ENCODE measurements at places on chromosomes 5 and 9. TPM values are rescaled to one million over a fixed set of nuclear protein-coding genes. Genes with fewer than 3 reads are reported as not detected.

The FCHSD1 gene
- 13.6 TPM for total RNA-seq

DNA sequence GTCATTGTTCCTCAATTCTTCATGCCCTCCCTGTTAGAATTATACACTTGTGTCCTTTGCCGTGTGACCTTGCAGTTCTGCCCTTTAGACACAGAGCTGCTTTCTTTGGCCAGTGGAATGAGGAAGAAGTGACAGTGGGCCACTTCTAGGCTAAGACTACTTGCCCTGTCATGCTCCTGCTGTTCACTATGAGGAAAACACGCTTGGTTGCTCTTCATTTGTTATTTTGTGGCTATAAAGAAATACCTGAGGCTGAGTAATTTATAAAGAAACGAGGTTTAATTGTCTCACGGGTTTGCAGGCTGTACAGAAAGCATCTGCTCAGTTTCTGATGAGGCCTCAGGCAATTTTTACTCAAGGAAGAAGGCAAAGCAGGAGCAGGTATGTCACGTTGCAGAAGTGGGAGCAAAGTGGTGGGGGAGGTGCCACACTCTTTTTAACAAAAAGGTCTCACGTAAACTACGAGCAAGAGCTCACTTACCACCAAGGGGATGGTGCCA is 279.1 kb upstream of the DMAC1 start:
- no peak for DNase-seq

GRCh38 chr9:134341306-134341705 is 15.1 kb downstream of the RXRA start:
- DNase-seq = peak; percentile 89

GRCh38 chr5:50965654-50966375 is 299.4 kb downstream of the PARP8 start:
- no peak for DNase-seq

- no peak for DNase-seq
Measured at GRCh38 chr5:93909356-93909755, 168.0 kb upstream of the POU5F2 start.

GRCh38 chr9:83956086-83956435 is 24.0 kb downstream of the HNRNPK start:
- DNase-seq = peak; percentile 82

DNA sequence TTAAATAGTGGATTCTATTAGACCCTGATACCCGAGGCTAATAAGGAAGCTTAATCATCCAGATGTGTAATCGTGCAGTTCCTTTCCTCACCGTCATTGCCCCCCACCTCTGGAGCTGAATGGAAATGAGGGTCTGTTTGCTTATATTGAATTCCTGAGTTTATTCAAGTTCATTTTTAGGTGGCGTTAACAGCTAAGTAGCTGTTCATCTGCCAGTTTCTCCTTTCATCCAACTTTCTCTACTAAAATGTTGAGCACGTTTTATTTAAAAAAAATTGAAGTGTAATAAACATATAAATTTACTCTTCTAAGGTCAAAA is 291.0 kb downstream of the DOCK8 start:
- no peak for DNase-seq

- peak; percentile 81 for DNase-seq
Measured at GRCh38 chr9:128818839-128819715, 777 bp downstream of the ENDOG start.

GRCh38 chr9:14981291-14981950 is 71.2 kb upstream of the FREM1 start:
- no peak for DNase-seq

GRCh38 chr5:138975098-138975847 is 100.1 kb upstream of the LRRTM2 start:
- DNase-seq = no peak

The ACTBL2 gene
- not detected for total RNA-seq

- peak; percentile 93 for DNase-seq
Measured at GRCh38 chr9:107425101-107426025, 64.2 kb downstream of the KLF4 start.

DNA sequence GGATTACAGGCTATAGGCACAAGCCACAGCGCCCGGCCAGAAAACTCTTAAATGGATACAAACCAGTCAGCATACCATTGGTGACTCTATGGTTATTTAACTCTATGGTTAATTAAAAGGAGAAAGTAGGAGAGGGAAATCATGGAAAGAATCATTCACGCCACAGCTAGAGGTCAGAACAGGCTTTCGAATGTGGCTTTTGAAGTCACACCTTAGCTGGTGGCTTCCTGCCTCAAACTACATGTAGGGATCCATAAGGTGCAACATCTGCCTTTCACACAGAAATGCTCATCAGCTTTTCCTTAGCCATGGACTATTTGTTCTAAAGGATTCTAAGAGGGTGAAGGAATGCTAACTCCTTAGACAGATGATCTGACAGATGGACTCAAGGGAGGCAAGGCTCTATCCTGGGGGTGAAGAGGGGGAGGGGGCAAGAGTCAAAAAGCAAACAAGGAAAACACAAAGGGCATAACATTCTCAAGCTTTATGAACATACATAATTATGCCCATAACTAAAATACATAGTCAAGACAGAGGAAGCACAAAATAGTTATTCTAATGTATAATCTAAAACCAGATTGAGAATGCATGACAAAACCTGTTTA is 130.9 kb downstream of the EFNA5 start:
- no peak for DNase-seq

DNA sequence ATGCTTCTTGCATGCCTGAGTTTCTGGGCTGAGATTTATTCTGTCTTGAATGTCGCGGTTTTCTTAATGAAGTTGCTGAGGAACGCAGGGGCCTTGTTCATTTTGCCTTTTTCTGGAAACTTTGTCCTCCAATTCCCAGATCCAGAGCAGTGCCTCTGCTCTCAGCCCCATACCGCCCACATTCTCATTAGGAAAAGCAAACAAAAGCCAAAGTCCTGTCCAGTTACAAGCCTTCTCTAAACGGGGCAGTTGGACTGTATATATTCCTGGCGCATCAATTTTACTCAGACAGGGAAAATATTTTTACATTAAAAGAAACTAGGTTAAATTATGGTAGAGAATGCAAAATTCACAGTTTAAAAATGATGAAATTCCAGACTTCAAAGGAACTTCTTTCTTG is 1.2 kb upstream of the PSAT1 start:
- DNase-seq = no peak

The TAF11L13 gene
- not detected for total RNA-seq

The PCDHGA4 gene
- total RNA-seq = 3.9 TPM

The SPATA31C1 gene
- total RNA-seq = not detected

GRCh38 chr9:614431-614830 is 227.1 kb upstream of the DMRT1 start:
- no peak for DNase-seq

DNA sequence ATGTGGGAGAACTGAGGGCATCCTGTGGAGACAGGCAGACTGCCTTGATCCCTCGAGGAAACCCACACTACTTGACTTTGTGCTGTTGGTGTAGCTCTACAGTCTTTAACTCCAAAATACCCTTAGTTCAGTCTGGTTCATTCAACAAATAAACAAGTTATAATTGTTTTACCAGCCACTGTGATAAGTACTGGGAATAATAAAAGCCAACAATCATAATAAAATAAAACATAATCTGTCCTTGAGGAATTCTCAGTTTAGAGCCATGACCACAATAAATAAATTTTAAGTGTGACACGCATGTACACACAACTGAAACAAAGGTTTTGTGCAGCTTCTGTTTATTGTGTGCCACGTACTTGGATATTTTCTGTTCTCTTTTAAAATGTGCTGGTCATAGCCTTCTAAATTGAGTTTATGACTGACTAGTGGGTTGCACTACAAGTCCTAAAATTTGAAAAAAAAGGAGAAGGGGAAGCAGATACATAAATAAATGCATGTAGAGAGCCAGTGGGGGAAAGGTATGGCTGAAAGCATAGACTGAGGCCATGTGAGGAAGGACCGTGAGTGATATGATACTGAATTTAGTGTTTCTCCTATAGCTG is 6.2 kb upstream of the SCAMP1 start:
- DNase-seq = no peak

The STXBP1 gene
- total RNA-seq = 92.1 TPM
